NCI-H1417 (cell line): ENCODE measurements at places on chromosomes 11 and 22.

DNA sequence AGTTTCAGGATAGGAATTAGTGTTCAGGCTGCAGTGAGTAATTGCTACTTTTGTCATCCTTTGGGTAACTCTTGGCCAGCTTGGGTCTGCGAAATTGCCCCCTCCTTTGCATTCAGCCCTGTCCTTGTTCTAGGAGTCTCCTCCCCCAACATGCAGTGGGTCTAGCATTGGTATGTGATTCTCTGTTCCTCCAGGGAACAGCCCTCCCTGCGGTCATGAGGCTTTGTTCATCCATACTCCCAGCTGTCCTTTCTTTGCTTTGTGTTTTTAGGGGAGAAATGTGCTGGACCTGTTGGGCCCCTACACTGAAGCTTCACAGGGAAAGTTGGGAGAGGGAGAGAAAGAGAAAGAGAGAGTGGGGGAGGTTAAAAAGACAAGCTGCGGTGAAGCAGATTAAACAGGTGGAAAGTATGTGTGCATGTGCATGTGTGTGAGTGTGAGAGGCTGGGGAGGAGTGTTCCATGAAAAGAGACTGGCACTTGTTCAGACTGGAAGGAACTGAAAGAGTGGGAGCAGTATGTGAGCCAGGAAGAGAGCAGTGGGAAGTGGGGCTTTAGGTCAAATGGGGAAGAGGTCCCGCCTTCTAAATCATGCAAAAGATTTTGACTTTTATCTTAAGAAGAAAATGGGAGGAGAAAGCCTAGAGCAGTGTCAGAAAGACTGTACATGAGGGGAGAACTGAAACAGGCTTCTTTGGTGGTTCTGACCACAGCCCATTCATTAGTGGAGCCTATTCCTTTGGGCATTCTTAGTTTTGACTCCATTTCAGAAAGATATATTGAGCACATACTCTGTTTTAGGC is 17.9 kb upstream of the SESN3 start:
- DNase-seq: no peak

DNA sequence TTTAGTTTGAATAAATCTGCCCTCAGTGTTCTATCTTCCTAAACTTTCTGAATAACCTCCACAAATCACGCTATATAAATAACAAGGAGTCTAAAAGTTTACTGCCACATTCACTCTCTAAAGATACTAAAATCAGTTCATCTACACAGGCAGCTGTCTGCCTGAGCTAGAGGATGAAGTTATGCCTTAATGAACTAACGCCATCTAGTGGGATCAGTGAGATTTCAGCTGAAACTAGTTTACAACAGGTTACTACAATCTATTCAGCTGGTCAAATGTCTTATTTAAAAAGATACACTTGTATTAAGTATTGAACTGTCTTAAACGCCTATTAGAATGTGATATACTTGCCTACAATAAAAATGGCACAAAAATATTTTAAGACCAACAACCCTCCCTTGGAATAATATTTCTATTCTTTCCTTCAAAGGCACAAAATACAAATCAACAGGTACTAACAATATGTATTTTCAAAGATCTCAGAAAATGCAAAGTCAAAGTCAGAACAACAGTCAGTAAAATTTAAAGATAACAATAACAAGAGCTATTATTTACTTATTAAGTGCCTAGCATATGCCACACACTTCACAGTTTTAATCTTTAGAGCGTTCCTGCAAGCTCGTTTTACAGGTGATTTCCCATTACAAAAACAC is 84.1 kb downstream of the LARGE2 start:
- DNase-seq: peak; percentile 88

DNA sequence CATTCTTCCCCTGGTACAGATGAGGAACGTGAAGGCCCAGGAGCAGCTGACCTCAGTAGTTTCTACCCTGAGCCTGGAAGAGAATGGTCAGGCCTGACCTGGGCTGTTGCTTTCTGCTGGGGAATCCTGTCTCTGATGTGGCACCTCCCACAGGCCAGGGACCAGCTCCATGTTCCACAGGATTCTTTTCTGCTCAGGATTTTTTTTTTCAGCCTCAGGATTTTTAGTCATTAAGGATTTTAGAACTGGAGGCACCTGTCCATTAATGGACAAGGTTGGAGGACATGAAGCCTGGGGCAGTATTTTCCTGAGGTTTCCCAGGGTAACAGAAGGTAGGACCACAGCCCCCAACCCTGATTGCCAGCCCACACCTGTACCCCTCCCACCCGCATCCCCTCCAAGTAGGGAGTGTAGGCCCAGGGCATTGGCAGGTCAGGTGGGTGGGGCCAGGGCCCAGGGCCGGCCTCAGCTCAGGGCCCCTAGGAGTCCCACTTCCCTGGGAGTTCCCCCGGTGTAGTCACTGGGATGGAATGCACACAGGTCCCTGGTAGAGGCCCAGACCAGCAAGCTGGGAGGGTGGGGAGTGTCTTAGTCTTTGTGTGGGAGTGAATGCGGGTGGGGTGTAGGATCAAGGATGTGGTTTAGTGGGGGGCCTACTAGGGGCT is 16.1 kb downstream of the BIK start:
- DNase-seq: no peak

DNA sequence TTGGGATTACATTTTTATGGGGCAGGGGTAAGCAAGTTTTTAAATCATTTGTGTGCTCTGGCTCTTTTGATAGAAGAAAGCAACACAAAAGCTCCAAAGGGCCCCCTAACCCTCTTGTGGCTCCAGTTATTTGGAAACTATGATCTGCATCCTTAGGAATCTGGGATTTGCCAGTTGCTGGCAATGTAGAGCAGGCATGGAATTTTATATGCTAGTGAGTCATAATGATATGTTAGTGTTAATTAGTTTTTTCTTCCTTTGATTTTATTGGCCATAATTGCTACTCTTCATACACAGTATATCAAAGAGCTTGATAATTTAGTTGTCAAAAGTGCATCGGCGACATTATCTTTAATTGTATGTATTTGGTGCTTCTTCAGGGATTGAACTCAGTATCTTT is 10.1 kb downstream of the RAG1 start:
- DNase-seq: peak; percentile 62

- DNase-seq: peak; percentile 5
These were observed 1.3 kb upstream of the CLDN25 start for GRCh38 chr11:113778111-113778910.

DNA sequence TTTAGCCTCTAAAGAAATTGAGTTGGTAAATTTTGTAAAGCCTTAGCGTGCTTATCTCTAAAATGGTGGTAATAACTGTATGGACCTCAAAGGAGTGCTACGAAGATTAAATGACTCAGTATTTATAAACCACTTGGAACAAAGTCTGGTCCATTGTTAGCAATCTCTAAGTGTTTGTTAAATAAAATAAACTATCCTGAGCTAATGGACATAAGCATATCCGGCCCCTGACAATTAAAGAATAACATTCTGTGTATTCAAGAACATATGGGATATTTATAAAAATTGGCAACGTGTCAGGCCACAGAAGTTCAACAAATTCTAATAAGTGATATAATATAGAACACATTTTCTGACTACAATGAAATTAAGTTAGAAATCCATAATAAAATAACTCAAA is 71.0 kb downstream of the MYEOV start:
- DNase-seq: no peak

DNA sequence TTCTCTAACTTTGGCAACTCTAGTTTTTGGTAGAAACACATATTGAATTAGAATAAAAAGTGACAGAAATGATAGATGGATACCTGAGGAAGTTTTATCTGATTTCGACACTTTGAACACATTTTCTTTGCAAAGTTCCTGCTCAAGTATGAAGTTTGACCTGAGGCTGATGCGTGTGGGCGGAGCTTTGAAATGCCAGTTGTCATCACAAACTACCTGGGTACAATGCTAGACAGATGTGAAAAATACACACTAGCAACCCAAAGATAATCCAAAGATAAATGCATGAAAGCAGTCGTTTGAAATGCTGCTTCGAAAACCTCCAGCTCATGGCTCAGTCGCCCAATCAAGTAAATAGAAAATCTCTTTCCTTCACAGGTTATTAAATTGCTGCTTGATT is 54.8 kb downstream of the CD44 start:
- DNase-seq: no peak

GRCh38 chr11:122399375-122399774 is 256.1 kb upstream of the UBASH3B start:
- no peak for DNase-seq

DNA sequence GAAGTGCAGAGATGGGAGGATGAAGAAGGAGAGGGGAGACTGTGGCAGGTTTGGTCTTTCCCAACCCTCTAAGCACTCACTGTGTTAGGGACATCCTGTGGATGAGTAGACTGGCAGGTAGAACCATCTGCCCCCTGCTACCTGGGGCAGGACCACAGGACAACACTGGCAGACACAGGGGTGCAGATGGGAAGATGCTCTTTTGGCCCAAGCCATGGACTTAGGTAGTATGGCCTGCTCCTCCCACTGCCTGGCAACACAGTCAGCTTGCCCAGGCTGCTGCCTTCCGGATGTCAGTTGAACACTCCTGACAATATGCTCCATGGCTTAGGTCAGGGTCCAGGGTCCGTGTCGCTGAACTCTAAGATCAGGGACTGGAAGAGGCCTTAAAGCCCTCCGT is 140.7 kb upstream of the NAV2 start:
- DNase-seq: no peak

DNA sequence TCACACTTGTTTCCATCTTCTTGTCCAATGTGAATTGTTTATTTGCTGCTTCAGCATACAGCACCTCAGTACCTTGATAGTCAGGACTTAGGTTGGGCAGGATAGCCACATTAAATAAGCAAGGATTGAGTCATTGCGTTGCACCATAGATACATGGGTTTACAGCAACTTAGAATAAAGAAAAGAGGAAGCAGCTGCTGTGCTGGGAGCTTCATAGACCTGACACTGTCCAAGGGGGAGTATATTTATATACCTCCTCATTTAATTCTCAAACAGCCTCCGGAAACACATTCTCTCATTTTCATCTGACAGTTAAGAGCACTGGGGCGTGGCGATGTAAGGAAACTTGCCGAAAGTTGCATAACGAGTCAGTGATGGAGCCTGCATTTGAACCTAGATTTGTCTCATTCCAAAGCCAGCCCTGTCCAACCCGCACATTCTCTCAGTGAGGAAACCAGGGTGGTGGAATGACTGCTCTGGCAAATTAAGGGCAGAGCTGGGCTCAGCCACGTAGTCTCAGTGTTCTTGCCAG is 42.2 kb downstream of the UBASH3B start:
- no peak for DNase-seq
